ENCODE measurements at places on chromosomes 3 and 15.

DNA sequence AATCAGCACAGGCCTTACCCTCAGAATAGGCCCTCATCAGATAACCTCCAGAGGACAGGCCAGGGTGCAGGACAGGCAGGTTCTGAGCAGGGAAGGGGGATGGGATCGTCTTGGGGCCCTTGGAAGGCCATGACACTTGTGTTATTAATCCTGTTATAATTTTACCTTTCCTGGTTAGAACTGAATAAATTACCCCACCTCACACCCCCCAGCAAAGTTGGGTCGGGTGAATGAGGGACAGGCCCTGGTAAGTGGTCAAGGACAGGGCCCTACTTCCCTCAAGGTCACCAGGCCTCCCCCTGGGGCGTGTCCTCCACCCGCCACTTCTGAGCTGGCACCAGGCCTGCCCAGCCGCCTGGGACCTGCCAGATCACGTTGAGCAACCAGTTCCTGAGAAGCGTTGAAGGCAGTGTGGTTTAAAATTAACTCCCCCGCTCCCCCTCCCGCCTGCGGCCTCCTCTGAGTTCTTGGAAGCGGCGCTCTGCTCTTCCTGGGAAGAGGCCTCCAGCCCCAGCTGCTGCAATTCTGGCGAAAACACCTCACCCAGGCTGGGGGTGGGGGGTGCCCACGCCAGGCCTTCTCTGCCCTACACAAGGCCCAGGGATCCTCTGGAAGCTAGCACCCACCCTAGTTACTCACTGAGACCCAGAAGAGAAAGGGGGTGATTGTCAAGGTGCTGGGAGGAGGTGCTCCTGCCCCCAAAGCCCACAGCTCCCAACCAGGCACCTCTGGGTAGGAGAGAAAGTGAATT is 10.6 kb downstream of the CISH start:
- peak; percentile 90 for DNase-seq

GRCh38 chr3:172415323-172415722 is 32.9 kb downstream of the GHSR start:
- no peak for DNase-seq

DNA sequence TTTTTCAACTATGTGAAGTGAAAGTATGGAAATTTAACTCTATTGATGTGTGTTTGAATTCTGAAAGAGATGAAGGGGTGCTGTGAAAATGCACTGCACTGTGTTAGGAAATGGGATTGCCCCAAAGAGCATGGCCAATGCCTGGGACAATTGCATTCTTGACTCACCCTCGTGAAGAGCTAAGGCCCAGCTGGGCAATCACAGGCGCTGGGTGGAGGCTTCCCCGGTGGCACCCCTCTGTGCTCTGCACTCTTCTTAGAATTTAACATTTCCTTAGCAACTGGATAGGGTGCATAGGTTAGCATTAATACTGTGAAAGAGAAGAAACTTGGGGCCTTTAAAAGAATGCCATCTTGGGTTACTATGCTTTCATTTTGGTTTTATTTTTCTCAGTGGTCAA is 179.9 kb upstream of the GOLIM4 start:
- no peak for DNase-seq

DNA sequence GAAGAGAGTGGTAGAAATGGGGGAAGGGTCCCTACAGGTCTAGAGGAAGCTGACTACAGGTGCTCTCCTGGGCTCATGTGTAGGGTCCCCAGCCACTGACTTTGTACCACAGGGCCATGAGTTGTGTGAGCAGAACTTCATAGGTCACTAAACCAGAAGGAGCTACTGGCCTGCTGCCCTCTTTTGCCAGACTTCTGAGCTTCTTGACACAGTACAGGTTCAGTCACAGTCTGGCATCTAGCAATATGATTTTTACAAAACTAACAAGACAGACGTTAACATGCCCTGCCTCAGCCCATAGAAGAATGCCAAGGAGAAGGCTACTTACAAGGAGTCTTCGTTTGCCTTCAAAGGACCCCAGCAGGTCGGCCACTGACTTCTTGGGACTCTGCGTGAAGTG is 3.2 kb downstream of the CCDC80 start:
- DNase-seq: no peak

GRCh38 chr3:16439163-16439847 is 74.2 kb downstream of the RFTN1 start:
- DNase-seq: no peak

GRCh38 chr15:65399997-65400396 is 22.2 kb upstream of the IGDCC3 start:
- no peak for DNase-seq

- peak; percentile 74 for DNase-seq
Measured at GRCh38 chr15:62940755-62941361, 101.7 kb upstream of the TPM1 start.

- no peak for DNase-seq
Measured at GRCh38 chr3:176463610-176464009, 733.7 kb downstream of the TBL1XR1 start.

DNA sequence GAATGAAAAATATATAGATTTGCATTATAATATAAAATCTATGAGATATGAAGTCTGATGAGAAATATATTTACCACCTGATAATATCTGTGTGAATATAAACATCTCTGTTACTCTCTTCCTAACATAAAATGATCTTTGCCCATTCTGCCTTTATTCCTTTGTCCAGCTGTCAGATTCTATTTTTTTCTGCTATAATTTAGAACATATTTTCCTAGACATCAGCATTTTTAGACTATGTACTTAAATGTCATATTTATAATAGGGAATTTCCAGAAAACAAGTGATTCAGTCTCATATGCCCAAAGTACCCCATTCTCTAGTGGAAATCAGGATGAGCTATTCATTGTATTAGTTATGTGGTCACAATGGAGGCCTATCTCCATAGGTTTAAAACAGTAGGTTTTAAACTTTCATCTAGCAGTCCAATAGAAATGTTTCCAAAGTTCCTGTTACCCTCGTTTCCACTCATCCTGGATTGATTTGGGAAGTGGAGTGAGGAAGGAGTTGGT is 83.3 kb downstream of the FILIP1L start:
- DNase-seq: no peak

GRCh38 chr3:148146241-148146640 is 551.5 kb upstream of the AGTR1 start:
- no peak for DNase-seq

DNA sequence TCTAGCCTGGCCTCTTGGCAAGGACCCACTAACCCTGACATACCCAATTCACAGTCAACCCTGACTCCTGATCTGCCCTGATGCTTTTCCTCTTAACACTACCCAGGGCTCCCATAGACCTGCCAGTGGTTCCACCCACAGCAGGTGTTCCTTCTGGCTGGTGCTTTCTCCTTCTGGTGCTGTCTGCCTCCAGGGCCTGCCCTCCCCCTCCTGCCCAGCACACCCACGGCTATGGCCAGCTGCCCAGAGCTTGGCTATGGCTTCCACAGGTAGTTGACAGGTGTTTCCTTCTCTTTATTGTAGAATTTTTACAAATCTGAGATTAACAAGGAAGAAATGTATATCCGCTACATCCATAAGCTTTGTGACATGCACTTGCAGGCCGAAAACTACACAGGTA is 46.5 kb upstream of the MANF start:
- DNase-seq: no peak

- no peak for DNase-seq
Measured at GRCh38 chr15:58742022-58742813, 7.3 kb downstream of the ADAM10 start.

DNA sequence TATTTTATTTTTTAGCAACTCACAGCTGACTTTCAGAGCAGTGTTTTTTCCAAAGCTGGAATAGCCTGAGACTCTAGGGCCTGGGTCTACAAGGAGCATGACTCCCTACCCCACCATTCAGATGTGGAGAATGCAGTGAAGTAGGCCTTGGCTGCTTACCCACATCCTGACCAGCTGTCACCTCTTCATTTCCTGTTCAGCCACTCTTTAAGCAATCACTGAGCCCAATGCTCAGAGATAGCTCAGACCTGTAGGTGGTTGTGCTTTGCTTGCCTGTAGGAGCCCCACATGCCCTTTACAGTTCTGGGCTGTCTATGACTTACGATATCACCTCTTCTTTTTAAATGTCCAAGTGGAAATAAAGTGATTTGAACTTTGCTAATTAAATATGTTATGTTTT is 148.1 kb downstream of the NEK11 start:
- no peak for DNase-seq

DNA sequence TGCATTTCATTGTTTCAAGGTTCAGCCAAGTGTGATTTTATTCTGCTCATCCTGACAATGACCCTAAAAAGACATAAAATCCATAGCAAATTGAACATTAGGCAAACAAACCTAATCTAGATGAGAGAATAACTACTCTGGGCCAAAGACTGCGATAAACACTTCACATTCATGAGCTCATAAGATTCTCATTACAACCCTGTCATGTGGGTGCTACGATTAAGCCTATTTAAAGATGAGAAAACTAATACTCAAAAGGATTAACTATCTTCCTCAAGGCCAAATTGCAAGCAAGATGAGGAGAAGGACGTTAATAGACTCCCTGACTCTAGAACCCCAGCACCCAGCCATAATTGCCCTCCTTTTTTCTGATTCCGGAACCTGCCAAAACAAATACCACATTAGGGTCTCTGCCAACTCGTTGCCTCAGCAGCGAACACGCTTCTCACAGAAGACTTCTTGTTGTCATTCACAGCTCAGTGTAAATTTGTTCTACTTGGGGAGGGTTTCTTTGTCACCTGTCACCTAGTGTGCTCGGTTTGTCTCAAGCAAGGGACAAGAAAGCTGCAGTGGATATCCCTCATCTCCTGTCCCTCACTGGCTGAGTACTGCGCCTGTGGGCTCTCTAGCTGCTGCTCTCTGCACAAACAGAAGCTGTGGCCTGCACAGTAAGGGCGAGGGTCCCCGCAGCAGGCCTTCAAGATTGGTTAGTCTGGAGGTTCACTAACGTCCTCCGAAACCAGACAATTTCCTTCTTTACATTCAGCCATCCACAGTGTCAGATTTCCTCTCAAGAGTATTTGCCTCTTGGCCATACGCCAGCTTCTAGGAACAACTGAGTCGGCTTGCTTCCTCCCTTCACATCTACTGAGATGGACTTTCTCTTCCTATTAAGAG is 200.0 kb upstream of the UBE2E2 start:
- no peak for DNase-seq

- no peak for DNase-seq
Measured at GRCh38 chr3:35748144-35748543, 108.8 kb downstream of the ARPP21 start.

- no peak for DNase-seq
Measured at GRCh38 chr3:55604402-55604801, 117.3 kb upstream of the WNT5A start.

DNA sequence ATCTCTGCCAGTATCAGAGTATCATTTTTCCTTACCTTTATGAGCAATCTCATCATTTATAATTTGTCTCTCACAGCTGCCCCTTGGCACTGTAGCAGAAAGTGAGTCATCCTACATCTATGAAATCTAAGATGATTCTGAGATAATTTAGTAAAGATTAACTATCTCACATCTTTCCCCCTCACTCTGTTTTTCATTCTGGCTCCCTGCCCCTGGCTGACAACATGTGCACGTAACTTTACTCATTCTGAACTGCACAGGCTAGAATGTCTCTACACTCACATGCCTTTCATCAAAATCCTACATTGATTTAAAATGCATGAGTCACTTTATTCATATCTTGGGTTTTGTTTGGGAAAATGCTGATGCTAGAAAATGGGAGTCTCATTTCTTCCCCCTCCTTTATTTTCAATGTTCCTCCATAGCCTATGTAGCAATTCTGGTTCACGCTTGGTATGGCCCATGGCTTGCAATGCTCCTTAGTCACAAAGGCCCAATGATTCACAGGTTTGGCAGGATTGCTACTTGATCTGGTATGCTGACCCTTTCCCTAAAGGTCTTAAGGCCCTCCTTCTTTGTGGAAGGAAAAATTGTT is 838.5 kb downstream of the TUSC7 start:
- DNase-seq: no peak

- DNase-seq: no peak
Measured at GRCh38 chr3:161913786-161914389, 417.3 kb downstream of the OTOL1 start.

- DNase-seq: no peak
Measured at GRCh38 chr3:197593046-197593380, 37.2 kb upstream of the BDH1 start.

- no peak for DNase-seq
Measured at GRCh38 chr3:72032441-72033135, 247.6 kb upstream of the PROK2 start.

GRCh38 chr3:188270423-188270972 is 116.5 kb downstream of the LPP start:
- no peak for DNase-seq

DNA sequence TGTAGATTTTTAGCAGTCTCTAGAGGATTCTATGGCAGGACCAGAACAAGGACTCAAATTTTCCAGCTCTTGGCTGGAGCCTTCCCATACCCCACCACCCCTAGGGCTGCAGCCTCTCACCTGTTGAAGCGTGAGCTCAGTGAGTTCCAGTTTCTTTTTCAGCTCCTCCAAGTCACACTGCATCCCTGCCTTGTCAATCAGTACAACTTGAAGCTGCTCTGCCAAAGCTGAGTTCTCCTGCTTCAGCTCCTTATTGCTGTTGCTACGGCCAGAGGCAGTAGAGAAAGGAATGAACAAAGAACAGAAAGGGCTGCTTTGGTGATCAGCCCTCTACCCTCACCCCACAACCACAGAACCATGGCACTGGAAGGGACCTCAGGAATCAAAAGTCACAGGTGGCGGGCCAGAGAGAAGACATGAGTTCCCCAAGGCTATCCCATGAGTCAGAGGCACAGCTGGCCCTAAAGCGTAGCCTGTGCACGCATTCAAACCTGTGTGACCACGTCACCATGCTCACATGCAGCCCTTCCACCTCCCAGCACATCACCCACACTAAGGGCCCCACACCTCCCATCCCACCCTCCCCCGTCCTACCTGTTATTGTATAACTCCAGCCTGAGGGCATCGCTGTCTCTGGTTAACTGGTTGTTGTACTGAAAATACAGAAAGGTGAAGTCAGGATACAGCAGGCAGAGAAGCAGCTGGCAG is 83.3 kb upstream of the C2CD4B start:
- DNase-seq: no peak

DNA sequence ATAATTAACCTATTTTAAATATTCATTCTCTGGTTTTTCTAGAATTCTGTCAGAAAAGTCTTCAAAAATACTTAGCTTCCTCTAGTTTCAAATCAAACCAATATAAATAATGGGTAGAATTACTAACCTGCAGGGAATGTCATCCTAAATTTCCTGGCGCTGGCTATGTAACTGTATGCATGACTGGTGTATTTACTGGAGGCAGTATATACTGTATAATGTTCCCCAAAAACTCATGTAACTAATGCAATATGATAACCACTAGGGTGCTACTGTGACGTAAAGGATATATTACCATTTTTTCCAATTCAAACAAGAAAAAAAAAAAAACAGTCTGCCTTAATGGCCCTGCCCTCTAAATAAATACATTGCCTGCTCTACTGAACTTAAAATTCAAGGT is 407.5 kb downstream of the MECOM start:
- no peak for DNase-seq

DNA sequence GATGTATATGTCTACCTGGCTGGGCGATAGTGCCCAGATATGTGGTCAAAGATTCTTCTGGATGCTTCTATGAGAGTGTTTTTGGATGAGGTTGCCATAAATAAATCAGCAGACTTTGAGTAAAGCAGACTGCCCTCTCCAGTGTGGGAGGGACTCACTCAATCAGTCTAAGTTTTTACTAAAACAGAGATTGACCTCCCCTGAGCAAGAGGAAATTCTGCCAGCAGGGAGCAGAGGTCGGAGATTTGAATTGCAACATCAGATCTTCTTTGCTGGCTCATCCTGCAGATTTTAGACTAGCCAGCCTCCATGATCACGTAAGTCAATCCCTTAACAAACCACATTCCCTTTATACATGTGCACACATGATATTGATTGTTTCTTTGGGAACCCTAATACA is 300.9 kb downstream of the MCTP2 start:
- DNase-seq: no peak

- DNase-seq: no peak
Measured at GRCh38 chr3:51434110-51434509, 43.0 kb downstream of the RBM15B start.

Measured in retina (tissue), 1 donor.